ENCODE measurements at places on chromosomes 16 and 17.

DNA sequence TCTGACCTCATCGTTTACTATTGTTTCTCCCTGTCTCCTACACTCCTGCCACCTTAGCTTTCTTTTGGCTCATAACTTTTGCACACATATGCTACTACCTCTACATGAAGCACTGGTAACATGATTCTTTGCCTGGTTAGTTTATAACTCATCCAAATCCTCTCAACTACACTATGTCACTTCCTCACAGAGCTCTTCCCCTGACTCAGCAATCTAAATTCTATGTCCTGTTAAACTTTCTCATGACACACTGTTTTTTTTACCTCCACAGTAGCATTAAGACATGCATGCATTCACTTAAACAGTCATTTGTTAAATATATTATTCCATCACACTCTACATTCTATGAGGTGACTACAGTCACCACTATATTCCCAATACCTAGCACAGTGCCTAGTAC is 19.7 kb downstream of the APPBP2 start:
- no peak for DNase-seq

DNA sequence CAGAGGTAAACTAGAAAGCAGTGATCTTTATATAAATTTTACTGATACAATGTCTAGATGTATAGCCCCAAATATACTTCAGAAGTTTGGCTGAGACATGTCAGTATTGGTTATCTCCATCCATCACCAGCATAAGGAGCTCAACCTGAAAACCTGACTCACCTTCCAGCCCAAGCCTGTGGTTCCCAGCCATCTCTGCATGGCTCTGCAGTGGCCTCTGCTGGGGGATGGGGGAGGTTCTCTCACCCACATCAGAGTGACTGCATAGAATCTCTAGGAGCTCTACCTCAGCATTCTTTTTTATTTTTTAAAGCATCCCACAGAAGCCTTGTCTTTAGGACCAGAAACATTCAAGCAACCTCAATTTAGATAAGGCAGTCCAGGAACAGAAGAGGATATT is 27.3 kb downstream of the USP7 start:
- DNase-seq = peak; percentile 33

DNA sequence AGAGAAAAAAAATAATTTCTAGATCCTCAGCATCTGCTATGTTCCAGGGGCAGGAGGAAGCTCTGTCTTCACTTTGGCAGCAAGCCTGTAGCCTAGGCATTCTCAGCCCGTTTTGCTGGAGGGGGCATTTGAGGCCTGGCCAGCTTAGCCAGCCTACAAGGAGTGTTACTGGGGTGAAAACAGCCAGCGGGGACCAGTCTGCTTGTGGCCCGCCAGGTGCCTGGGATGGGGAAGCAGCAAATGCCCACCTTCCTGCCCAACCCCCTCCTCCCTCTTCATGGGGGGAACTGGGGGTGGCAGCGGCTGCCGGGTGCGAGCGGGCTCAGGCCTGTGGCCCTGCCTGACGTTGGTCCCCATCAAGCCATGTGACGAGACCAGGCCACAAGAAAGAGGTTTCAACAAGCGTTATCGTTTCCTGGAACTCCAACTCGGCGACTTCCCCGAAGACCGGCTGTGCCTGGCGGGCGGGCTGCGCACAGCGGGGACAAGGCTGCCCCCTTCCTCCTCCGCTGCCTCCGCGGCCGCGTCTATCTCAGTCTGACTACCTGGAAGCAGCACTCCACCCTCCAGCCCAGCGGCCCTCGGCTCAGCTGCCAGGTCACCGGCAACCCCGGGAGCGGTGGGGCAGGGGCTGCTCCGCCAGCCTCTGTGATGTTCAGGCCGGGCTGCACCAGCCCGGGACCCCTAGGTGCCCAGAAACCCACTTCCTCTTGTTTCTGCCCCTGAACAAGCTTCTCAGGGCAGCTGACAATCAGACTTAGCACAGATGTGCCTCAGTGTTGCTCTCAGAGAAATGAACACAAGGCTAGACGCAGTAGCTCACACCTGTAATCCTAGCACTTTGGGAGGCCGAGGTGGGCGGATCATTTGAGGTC is 22.9 kb downstream of the SOCS1 start:
- DNase-seq = no peak

DNA sequence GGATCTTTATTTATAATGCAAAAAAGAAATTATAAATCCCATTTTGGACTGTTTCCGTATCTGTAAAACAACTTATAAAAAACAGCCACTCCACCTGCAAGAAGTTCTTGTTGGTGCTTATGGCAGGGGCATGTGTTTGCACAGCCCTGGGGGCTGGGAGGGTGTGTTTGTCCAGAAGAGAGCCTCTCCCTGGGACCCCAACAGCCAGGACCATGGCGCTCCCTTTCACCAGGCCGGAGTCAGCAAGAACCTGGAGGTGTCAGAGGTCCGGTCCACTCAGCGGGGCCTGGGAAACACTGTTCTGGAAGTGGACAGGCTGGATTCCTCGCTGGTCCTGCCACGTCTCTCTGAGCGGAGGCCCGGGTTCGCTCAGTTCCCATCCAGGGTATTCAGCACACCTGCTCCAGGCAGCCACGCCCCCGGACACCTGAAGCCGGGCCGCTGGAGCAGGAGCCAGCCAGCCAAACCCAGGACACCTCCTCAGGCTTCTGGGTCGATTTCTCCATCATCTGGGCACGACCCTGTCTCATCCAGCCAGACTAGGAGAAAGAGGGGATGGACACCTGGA is 18.9 kb upstream of the GINS2 start:
- peak; percentile 51 for DNase-seq

GRCh38 chr16:2532494-2533141 is 1.4 kb upstream of the CEMP1 start:
- DNase-seq = no peak

GRCh38 chr16:22054847-22055590 is 37.3 kb upstream of the VWA3A start:
- no peak for DNase-seq

DNA sequence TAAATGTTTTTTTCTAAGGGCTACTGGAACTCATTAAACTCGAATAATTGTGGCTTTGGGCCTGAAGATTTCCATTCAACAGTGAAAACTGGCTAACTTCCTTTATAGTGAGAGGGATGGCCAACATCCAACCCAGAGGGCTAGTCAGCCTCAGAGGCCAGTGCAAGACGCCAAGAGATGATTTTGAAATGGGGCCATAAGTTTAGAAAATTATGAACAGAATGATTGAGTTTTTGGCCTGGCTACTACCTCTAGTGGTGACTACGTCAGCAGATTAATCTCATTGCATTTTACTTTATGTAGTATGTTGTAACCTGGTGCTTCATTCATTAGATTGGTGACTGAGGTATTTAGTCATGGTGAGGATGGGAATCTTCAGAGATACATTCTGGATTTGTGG is 28.4 kb downstream of the HAPSTR1 start:
- no peak for DNase-seq

- no peak for DNase-seq
Observed at GRCh38 chr17:73043686-73044581, 48.6 kb downstream of the SLC39A11 start.
